ENCODE measurements at places on chromosomes 12 and 14.

GRCh38 chr12:57208631-57209282 lies 7.8 kb upstream of the NXPH4 start:
- DNase-seq: no peak

GRCh38 chr14:21924479-21924878 lies 250.9 kb upstream of the OR4E1 start:
- DNase-seq: no peak

DNA sequence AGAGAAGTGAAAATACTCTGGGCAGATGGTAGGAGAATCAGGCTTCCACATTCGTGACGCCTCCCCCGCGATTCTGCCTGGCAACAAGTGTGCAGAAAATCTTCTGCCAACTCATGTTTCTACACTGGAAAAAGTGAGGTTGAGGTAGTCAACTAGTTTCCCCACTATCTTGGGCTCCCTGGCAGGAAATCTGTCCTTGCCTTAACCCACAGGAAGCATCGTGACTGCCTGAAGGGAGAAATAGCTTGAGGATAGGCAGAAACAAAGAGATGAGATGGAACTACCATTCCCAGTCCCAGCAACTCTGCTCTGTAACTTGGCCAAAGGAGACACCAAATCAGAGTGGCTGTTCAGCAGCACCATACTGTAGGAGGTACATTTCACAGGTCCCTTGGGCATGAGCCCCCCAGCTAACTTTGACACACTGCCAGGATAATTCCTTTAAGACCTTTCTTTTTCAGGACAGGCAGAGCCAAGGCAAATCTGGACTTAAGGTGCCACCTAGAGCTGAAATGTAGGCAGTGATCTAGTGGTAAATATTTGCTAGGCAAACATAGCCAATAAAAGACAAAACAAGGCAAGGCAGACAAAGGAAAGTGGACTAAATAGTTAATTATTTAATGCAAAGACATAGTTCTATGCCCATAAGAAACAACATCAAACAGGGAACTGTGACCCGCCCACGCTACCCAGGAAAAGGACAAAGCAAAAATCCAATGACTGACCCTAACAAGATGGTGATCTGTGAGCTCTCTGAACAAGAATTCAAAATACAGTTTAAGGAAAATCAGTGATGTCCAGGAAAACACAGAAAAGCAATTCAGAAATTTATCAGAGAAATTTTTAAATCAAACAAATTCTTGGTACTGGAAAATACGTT lies 205.1 kb downstream of the PTPRO start:
- DNase-seq: no peak

- no peak for DNase-seq
These were observed 100.5 kb upstream of the SLC38A2 start for GRCh38 chr12:46472893-46473633.

All from NCI-H526 treated with DMSO at 0.1 percent for 48 hours (cell line).